ENCODE measurements at places on chromosomes 7 and 10. TPM values are rescaled to one million over a fixed set of nuclear protein-coding genes. Genes with fewer than 3 reads are reported as not detected.

DNA sequence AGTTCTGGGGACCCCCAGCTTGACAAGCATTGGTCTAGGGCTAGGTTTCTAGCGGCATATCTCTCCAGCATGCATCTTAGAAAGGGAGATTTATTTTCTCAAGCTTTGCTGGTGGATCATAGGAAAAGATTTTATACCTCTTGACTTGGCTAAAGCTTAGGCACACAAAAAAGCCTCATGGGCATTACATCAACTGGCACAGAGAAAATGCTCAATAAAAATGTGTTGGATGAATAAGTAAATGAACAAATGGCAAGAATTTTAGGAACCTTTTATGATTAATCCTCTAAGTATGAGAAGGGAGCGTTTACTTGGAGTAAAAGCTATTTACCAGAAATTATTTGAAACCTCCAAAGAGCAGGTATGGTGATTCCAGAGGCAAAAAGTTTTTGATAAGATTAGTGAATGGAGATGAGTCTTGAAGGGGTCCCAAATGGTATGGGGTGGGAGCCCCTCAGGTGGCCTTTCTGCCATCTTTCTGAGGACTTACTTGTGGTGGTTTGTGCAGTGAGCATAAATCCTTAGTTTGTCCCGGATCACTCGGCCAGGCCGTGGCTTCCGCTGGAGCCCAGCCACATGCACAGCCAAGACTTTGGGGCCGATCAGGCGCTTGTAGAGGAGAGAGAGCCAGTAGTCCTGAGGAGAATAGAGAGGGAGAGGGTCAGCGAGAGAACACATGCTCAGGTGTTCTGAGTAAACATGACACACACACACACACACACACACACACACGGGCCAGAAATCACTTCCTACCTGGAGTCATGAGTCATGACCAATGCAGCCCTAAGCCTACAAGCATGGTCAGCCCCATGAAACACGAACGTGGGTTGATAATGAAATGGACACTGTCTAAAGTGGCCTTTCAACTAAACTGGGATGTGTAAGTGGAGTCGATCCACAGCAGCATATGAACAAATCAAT lies 43.1 kb upstream of the HPS1 start:
- DNase-seq = no peak

DNA sequence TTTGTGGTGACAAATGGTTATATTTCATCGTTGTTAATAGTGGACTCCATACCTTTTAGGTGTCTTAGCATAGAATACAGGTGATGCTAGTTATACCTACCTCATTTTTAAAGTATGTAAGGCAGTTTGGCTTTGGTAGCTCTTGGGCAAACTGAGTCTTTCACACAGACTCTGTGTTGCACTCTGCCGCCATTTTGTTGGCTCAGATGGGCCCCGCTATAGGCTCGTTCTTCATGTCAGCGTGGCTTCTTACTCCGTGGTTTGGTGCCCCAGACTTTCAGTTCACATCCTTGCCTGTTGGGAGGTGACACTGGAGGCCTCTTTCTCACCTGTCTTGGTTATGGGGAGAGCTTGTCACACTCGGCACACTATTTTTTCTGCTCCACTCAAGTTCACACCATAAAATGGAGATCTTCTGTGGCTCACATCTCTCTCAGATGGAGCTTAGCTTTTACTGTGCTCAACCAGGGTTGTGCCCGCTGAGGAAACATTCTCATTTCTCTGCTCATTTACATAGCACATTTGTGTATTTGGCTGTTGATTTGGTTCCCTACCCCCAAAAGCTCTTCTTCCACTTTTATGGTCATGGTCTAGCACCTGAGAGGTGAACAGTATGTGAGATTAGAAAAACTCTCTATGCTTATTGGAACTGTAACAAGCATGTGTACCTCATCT lies 178.5 kb downstream of the ARID5B start:
- no peak for DNase-seq

SUPV3L1 gene
- total RNA-seq = 22.7 TPM

ITIH5 gene
- total RNA-seq = 34.9 TPM

Data from sciatic nerve (tissue), 2 donors.